ENCODE measurements at places on chromosomes 2 and 18. TPM values are rescaled to one million over a fixed set of nuclear protein-coding genes. Genes with fewer than 3 reads are reported as not detected.

Gene MALL
- 130 TPM for total RNA-seq

Gene CABLES1
- total RNA-seq, result 103 TPM

Gene LRATD1
- 6.2 TPM for total RNA-seq

Gene ALPP
- not detected for total RNA-seq

Gene DNAJC27
- total RNA-seq, result 2.0 TPM

Gene CMPK2
- 2.6 TPM for total RNA-seq

Gene C2orf80
- not detected for total RNA-seq

Data from vein endothelial cell (primary cell).